Psoas muscle (tissue), 8 donors: ENCODE measurements at places on chromosomes 11 and 22. TPM values are rescaled to one million over a fixed set of nuclear protein-coding genes. Genes with fewer than 3 reads are reported as not detected.

- DNase-seq, result no peak
These were observed 67.3 kb downstream of the RNF169 start for GRCh38 chr11:74815966-74816365.

GRCh38 chr11:24588081-24588480 is 91.2 kb downstream of the LUZP2 start:
- DNase-seq, result no peak

PYGM gene
- polyA plus RNA-seq, result 511 TPM

DLAT gene
- 49.8 TPM for polyA plus RNA-seq

- no peak for DNase-seq
These were observed 7.0 kb upstream of the SH3BP1 start for GRCh38 chr22:37632174-37633088.

SSTR3 gene
- 0.01 TPM for polyA plus RNA-seq

DNA sequence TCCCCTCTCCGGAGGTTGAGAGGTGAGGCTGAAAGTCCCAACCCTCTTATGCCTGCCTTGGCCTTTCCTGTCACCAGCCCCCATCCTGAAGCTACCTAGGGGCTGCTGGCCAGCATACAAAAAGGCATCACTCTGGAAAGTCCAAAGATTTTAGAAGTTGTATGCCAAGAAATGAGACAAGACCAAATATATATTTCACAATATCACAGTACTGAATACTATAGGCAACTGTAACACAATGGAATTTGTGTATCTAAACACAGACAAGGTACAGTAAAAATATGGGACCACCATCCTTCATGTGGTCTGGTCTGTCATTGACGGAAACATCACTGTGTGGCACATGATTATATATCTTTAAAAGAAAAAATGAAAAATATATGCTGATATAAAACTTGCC is 4.2 kb downstream of the KLHL22 start:
- DNase-seq, result no peak

CCDC157 gene
- polyA plus RNA-seq, result 1.4 TPM
